ENCODE measurements at places on chromosomes 6 and 20.

- DNase-seq: no peak
These were observed 329.8 kb upstream of the EPHA7 start for GRCh38 chr6:93749191-93749590.

- no peak for DNase-seq
These were observed 41.1 kb downstream of the LRP11 start for GRCh38 chr6:149823013-149823412.

DNA sequence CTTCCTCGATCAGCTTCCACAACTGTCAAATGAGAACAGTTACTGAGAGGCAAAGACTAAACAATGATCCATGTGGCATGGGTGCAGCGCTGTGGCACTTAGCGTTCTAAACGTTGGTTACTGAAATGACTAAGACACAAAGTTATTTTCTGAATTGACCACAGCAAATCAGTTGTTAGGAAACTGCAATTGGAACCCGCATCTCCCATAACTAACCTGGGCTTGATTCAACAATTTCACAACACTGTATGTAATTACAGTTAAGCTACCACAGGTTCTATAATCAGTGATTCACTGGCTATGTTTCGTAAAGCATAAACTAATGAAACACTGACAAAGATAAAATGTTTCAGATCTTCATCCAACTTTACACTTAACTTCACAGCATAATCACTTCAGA, 12.5 kb downstream of the WDR27 start:
- DNase-seq: no peak

GRCh38 chr20:1793821-1794220, 101.4 kb upstream of the SIRPA start:
- DNase-seq: no peak

DNA sequence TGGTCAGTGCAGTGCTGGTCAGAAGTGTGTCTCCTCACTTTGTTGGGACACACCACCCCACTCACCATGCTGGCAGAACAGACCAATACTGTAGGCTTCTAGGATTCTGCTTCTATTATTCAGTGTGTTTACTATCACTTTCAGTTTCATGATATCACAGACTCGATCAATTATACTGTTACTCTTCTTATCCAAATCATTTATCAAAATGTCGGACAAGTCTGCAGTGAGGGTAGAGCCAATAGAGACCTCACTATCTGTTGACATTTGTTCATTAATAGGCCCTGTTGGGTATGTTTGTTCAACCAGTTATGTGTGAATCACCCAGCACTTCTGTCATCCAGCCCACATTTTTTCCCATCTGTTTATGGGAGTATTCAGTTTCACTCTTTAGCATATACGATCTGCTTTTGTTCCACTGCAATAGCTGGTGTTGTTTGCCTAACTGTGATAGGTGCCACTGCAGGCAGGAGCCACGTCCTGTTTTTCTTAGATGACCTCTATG, 140.1 kb downstream of the NRN1 start:
- DNase-seq: no peak

- no peak for DNase-seq
These were observed 215.8 kb downstream of the TMEM242 start for GRCh38 chr6:157107571-157107914.

DNA sequence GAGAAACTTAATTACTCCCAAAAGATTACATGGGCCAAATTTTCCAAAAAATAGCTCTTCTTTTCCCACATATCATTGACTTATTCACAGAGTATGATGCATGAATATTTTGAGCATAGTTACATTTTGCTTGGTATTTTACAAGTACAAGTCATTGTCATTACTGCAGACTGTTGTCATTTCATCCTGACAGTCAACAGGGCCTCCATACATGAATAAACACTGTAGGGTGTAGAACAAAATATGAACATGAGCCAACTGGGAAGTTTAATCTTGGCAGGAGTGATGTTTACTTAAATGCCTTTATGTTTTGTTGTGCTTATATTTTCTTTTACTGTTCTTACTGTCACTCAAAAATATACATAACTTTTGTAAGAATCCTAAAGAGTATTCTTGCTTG, 340.7 kb downstream of the ADGRB3 start:
- DNase-seq: no peak

DNA sequence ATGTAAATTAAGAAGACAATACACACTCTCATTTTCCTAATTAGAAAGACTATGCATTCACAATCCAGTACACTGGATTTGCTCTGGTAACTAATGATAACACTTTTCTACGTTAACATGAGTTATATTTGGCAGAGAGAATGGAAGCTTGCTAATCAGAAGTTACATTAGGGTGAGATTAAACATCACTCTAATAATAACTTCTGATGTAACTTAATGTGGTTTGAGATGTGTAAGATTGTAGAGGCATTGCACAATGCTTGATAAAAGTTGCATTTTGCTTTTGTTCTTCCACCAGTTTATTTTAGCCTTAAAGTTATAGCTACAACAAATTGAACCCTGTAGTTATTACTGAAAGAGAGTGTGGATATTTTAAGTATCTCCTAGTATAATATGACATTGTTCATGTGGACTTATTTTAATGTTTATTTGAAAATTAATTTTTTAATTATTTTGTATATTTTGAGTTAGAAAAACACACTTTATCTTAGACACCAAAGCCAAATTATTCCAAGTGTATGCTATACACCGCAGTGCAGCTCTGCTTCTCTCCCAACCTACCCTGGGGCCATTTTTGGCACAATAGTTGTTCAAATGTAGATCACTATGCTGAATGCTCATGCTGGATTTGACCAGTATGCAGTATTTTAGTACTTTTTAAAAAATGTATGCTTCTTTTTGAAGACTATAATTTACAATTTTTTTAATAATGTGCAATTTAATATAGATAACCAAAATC, 143.2 kb downstream of the SLC16A10 start:
- DNase-seq: no peak

DNA sequence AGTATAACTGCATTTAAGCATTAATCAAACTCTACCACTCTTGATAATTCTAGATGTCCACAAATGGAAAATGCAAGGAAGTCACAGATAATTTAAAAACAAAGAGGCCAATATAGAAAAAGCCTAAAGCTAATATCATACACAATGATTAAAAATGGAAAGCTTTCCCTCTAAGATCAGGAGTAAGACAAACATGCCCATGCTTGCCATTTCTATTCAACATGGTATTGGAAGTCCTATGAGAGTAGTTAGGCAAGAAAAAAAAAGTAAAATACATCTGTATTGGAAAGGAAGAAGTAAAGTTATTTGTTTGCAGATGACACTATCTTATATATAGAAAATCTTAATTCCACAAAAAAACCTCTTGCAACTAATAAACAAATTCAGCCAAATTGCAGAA, 164.6 kb upstream of the FERMT1 start:
- no peak for DNase-seq

DNA sequence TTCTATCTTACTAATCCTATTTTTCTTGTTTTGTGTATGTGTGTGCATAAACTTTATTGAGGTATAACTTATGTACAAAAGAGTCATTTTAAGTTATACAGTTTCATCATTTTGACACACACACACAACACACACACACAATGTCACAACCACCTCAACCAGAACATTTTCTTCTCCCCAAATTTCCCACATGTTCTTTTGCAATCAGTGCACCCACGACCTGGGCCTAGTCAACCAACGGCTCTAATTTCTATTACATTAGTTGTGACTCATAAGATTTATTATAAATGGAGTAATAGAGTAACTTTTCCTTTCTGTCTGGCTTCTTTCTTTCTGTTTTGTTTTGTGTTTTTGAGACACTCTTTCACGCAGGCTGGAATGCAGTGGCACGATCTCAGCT, 9.8 kb upstream of the POM121L2 start:
- no peak for DNase-seq

GRCh38 chr6:142659661-142660060, 285.3 kb downstream of the HIVEP2 start:
- DNase-seq: no peak

DNA sequence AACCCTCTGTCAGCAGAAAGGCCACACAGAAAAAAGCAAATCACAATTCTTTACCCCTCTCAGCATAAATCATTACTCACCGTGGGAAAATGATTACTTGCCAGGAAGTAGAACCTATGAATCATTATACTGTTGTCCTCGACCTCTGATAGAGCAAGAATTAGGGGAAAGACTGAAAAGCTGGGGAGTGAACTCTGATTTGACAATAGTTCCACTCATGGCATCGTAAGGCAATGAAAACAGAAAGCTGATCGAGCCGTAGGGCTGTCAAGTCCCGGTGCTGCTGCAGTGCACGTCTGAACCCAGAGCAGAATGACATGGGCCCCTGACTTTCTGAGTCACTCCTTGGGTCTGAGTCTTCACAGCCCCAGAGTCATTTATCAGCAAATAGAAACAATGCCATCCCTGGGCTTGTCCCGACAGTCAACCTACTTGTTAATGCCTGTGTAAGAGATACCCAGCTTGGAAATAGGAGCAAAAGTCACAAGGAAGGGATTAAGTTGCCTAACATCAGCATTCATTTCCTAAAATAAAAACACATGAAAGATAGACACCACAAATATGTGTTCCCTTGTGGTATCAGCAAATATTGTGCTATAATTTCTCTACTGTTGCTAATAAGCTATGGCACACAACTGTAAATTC, 224.8 kb upstream of the MARCKS start:
- DNase-seq: no peak

DNA sequence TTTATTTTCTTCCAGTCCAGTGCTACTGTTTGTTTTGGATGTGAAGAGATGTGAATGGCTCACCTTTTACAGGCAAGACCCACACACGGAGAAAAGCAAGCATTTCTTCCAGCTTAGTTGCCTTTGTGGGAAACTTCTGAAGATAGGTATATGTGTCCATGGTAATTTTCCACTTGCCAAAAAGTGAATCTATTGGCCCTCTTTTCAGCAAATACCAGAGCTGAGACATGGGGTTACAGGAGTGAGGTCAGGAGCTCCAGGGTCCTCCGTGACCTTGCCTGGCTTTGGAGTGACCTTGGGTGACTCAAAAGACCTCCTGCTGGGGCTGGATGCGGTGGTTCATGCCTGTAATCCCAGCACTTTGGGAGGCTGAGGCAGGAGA, 166.7 kb downstream of the SCML4 start:
- DNase-seq: no peak

DNA sequence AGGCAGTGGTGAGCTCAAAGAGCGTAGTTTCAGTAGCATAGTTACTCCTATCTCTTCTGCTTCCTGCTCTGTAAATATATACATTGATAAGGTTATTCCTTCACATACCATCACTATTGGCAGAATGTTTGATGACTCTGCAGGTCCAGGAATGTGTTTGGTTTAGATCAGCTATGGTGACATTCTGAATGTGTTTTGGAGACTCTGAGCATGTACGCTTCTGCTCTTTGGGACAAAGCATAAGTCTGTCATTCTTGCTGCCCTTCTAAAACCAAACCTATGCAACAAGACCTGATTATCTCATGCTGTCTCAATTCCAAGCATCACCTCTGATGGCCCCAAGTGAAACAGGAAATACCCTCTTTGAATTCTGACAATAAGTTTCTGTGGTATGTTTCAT, 1074.3 kb downstream of the KIF16B start:
- DNase-seq: no peak

DNA sequence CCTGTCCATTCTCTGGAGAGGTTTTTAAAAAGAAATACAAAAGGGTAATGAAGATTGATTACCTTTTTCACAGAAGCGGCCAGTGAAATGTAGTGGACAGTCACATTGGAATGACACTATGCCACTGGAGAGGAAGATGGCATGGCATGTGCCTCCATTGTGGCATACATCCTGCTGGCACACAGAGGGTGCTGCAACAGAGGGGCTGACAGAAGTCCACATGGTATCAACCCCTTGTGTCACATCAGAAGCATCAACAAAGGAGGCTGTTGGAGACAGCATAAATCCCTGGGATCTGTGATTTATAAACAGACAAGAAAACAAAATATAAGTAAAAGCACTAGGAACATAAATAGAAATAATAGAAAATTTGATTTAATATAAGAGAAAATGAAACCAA, 594.9 kb downstream of the PHF3 start:
- no peak for DNase-seq

DNA sequence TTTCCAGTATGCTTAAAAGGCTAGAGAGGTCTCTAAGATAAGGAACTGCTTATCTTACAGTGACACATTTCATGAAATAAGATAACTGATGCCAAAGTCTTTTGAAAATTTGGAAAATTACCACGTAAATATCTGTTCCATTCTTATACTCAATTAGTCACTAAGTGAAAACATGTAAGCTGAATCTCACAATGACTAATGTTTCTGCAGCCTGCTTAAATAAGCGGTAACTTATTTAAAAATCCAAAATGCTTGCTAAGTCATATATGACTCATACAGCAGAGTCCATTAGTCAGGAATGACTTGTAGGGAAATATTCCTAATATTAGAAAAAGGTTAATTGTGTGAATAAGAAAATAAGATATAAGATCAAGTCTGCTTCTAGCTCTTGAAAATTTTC, 27.8 kb upstream of the LGSN start:
- DNase-seq: no peak

DNA sequence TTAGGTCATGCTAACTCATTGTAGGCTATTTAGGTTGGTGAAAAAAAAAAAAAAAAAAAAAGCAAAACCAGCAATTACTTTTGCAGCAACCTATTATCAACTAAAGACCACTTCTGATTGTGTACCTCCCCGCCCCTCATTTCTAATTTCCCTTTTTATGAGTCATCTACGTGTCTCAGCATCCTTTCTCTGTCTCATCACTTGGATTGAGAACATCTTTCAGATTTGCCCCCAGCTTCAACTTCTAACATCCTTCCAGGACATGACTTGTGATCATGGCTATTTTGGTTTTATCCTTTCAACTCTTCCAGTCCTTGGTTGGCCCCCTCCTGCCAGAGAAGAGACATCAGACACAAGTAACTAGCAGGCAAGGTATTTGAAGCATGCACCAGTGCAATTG, 156.7 kb upstream of the CCN2 start:
- DNase-seq: no peak

DNA sequence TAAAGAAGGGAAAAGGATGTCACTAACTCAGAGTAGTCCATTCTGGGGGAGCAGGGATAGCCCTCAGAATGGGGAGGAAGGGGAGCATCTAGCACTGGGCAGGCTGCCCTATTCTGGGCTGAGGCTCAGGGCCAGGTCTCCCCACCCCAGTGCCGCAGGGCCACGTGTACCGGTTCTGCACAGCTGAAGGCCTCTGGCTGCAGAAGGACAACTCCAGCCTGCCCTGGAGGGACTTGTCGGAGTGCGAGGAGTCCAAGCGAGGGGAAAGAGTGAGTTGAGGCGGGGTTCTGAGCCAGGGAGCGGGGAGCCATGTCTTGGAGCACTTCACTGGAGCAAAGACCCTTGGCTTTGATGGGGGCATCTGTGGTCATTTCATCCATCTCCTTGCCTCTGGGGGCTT, 17.0 kb downstream of the GLP1R start:
- DNase-seq: no peak
